ENCODE measurements at places on chromosomes 2 and 18.

GRCh38 chr2:126686286-126686685, 30.3 kb downstream of the GYPC start:
- DNase-seq, result no peak

DNA sequence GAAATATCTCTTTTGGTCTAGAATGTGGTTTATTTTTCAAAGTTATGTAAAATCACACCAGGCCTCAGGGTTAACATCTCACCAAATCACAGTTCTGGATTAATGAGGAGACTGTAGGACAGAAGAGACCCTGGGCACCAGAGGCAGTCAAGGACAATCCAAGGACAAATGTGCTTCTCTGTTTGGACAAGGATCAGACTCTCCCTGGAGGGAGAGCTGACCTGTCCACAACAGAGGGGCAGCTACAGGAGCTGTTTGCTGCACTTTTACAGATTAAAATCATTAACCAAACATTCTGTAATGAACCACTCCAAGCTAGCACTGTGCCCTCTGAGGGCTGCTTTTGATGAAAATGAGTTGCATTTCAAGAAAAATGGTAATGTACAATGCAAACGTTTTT, 690.6 kb upstream of the SLC8A1 start:
- no peak for DNase-seq

- DNase-seq, result no peak
These were observed 12.0 kb downstream of the TMEM163 start for GRCh38 chr2:134706587-134707329.

GRCh38 chr18:37598396-37598795, 32.8 kb upstream of the CELF4 start:
- DNase-seq, result no peak

- DNase-seq, result no peak
These were observed 101.2 kb downstream of the NEB start for GRCh38 chr2:151632993-151633565.

DNA sequence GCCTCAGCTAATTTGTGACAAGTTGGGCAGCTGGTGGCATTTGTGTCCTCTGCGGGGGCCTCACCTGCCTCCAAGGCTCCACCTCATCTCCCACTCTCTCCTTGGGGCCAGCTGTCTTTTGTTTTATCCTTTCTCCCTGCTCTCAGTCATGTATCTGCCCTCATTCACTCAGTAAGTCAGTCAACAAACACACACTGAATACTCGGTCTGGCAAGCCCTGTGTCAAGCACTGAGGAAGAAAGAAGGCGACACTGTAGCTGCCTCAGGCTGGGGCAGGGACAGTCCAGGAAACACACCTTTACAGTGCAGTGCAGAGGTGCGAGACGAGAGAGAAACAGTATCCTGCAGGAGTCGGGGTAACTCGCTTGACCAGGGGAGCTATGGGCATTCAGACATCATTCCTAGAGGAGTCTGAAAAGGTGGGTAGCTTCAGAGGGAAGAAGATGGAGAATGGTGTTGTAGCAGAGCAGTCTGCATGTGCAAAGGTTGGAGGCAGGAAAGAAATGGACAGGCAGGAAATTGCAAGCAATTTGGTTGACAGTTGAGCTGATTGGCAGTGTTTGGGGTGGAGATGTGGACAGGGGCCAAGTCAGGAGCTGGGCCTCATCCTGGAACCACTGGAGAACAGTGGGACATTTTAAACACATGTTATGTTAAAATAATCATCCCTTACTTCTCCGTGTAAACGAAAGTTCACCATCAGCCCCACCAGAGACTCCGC, 34.9 kb downstream of the SCTR start:
- DNase-seq, result no peak

DNA sequence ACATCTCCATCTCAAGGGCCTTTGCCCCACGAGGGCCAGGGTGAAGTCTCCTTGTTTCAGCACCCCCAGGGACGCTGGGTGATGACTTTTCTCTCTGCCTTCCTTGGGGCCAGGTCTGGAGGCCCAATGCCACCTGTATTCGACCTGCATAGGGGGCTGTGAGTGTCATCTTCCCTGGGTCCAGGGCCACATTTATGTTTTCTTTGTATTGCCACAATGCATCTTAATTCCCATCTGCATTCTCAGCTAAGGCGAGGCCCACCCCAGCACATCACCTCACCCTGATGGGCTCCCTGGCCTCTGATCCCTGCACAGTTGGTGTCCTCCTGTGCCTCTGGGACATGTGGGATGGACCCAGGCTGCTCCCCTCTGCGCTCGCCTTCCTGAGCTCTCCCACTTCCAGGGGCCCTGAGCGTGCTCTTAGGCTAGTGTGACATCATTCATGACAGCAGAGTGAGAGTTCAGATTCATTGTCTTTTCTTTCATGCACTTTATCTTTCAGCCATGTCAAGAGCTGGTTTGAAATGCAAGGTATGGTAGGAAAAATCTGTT, 122.0 kb upstream of the COPS8 start:
- no peak for DNase-seq

DNA sequence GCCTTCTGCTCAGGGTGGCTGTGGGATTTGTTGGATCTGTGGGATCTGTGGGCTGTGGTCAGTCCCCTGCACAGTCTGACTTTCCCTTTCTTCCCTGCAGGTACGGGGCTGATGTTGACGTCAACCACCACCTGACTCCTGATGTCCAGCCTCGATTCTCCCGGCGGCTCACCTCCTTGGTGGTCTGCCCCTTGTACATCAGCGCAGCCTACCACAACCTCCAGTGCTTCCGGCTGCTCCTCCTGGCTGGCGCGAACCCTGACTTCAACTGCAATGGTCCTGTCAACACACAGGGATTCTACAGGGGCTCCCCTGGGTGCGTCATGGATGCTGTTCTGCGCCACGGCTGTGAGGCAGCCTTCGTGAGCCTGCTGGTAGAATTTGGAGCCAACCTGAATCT, 17.5 kb downstream of the ASB1 start:
- no peak for DNase-seq

DNA sequence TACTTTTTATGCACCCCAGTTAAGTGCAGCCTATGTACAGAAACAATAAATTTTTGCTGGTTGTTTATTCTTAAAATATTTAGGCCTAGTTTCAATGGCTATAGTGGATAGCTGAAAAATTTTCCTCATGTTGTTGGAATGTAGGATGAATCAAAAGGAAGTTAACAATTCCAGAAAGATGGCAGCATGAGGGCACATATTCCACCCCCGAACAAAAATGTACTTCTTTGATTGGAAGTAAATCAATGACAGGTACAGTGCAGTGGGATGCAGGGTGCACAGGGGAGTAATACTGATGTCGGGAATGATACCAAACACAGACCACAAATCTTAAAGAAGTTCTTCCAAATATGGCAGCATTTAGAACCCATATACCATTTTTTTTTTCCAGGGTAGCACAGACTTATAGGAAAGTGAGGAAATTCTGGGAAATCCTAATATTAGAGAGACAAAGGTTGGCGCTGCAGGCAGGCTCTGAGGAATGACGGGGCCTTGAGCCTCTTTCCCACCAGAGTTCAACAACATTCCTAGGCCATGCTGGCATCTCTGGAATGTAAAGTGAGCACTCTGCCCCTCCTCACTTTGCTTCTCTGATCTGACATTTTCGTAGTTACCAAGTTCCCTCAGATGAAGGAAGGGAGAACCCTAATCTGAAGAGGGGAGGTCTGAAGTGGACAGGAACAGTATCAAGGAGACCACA, 36.6 kb upstream of the IKZF2 start:
- DNase-seq, result no peak

- no peak for DNase-seq
These were observed 1.7 kb downstream of the NAT8 start for GRCh38 chr2:73640511-73640911.

DNA sequence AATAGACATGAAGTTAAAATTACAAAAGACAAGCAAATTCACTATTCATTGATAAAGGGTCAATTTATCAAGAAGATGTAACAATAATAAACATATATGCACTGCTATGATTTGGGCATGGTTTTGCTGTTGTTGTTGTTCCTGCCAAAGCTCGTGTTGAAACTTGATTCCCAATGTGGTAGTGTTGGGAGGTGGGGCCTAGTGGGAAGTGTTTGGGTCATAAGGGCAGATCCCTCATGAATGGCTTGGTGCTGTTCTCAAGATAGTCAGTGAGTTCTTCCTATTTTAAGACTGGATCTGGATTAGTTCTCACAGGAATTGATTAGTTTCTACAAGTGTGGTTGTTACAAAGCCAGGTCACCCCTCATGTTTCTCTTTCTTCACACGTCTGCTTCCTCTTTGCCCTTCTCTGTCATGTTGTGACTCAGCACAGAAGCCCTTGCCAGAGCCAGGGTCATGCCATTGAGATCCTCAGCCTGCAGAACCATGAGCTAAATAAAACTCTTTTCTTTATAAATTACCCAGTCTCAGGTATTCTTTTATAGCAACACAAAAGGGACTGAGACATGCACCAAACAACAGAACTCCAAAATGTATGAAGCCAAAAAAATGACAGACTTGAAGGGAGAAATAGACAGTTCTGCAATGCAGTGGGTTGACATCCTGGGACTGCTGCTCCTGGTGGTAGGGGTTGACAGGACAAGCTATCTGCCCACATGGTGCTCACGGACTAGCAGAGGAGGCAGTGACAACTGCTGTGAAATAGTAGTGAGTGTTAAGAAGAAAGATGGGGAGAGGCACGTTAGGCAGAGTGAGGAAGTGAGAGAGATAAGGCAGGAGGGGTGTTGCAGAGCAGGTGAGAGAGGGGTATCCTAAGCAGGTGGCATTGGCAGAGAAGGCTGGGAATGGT, 18.6 kb upstream of the SKA1 start:
- no peak for DNase-seq

GRCh38 chr18:66641056-66641455, 37.2 kb upstream of the CDH19 start:
- DNase-seq, result no peak

DNA sequence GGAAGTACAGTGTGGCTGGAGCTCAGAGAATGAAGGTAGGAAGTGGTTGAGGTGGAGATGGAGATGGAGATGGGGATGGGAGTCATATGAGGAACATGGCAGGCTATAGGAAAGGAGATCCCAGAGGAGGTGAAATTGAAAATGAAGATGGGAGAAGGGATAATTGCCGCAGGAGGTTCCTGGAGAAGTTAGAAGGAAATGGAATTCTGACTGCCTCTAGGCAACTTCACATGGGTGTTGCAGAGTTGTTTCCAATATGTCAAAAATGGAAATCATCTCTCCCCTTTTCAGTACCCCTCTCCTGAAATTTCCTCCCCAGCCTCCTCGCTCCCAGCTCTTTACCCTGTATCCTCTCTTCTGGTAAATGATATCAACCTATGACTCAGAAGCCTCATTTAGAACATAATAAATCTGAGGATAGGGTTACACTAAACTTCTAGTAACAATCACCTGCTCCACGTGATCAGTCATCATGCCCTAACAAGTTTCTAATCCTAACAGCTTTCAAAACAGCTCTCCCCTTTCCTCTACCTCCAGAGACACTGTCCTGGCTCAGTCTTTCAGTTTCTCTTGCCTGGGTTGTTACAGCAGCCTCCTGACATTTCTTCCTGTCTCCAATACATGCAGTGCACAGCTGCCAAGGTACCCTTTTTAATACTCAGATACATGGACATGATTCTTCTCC, 201.9 kb upstream of the RBMS1 start:
- DNase-seq, result peak; percentile 19

GRCh38 chr2:64376926-64377325, 77.0 kb upstream of the LGALSL start:
- DNase-seq, result no peak

- DNase-seq, result no peak
These were observed 392.7 kb upstream of the SLC8A1 start for GRCh38 chr2:40844353-40845277.

- no peak for DNase-seq
These were observed 71.6 kb downstream of the TDRD15 start for GRCh38 chr2:21195326-21195725.

DNA sequence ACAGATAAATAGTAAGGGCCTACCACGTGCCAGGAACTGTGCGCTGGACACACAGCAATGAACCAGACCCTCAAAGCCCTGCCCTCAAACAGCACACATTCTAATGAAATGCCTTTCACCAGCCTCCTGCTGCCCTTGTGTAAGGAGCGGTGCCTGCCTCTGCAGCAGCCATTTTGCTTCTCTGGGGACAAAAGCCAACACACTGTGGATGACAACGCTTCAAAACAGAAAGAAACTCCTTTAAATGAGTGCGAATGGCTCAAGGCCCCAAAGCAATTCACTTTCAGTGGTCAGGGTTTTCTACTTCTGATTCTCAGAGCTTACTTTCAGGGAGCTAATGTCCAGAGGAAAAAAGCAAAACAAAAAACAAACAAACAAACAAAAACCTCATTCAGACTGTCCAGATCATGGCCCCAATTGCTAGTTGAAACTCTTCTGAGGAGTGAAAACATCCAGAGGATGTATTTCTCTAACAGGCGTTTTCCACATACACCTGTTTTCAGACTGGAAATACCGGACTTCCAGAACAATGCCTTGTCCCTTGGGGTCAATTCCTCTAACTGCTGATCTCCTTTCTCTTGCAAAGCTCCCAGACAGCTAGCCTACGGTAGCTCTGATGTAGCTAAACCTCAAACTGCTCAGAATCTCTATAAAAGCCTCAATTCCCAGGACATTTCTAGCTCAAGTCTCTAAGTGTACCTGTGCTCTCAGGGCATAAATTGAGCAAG, 323.3 kb upstream of the ZNF521 start:
- DNase-seq, result no peak

GRCh38 chr18:62937065-62937464, 221.7 kb downstream of the PHLPP1 start:
- no peak for DNase-seq
